ENCODE measurements at places on chromosomes 12 and 14. TPM values are rescaled to one million over a fixed set of nuclear protein-coding genes. Genes with fewer than 3 reads are reported as not detected.
A peak's percentile ranks its signal among the peaks of the same experiment; 100 is the strongest.

DNA sequence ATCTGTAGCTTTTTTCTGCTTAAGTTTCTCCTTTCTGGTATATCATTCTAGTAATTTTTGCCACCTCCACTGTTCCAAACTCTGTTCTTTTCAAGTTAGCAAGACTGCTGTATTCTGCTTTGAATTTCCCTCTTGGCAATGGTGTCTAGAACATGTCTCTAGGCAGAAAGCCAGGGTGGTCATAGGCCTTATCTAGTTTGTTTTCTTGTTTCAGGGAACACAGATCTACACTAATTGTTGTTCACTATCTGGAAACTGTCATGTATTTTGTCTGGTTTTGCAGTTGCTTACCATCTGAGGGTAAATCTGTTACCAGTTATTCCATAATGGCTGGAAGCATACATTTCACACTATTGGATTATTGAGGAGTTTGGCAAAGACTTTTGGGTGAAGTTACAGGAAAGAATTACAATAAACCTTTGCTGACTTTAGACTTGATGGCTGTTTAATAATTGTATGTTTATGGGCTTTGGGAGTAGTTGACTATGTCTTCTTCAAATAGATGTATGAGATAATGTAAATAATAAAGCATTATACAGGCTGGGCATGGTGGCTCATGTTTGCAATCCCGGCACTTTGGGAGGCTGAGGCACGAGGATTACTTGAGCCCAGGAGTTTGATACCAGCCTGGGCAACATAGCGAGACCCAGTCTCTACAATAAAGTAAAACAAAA is 41.4 kb downstream of the FUT8 start:
- peak; percentile 5 for DNase-seq

DNA sequence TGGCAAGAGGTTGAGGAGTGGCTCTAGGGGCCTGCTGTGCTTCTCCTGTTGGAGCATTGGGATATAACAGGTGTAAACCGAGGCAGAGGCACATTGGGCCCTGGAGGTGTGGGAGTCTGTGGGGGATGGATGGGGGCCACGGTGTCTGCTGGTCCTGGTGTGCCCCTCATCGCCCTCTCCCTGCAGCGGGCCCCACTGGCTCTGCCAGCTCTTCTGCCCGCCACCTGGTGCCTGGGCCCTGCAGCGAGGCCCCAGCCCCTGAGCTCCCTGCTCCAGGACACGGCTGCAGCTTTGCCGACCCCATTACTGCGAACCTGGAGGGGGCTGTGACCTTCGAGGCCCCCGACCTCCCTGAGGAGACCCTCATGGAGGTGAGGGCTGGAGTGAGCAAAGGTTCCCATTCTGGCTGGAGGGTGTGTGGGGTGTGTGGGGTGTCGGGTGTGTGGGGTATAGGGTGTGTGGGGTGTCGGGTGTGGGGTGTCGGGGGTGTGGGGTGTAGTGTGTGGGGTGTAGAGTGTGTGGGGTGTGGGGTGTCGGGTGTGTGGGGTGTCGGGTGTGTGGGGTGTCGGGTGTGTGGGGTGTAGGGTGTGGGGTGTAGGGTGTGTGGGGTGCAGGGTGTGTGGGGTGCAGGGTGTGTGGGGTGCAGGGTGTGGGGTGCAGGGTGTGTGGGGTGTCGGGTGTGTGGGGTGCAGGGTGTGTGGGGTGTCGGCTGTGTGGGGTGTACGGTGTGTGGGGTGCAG is 10.6 kb upstream of the PUS1 start:
- no peak for DNase-seq

DNA sequence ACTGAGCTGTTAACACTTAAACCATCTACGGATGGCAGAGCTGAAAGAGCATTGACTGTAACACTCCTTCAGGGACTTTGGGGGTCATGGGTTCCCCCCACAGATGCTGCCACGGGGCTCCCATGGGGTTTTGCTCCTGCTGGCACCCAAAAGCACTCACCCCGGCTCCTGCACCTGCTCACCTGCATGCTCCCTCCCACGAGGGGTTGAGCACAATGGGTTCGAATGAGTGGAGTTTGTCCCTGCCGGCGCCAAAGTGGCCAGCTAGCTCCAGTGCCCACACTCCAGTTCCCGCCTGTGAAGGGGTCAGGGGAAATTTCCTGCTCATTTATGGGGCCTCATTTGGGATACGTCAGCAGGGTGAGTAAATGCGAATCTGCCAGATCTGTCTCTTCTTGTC is 40.7 kb downstream of the TNFAIP2 start:
- DNase-seq = no peak

DNA sequence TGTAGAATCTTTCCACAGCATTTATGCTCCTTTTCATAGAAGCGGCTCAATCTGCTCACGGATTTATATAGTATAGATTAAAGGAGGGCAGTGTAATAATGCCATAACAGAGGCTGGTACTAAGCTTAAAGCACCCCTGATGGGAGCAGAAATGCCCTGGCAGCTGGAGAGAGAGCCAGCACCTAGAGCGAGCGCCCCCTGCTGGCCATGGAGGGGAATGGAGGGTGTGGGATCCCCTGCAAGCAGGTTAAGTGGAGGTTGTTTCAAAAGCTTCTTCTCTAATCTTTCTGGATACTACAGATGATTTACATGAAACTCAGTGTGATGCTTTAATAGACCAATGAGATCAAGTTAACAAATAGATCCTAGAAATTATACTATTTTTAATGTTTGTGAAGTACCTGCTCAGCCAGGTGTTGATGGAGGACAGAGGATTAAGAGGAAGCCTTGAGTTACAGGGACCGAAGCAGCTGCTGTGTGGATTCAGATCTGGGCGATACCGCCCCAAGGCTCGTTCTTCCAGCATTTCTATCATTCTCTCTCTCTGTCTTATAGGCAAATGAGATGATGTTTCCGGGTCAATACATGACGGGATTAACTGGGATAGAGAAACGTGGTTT is 1519.3 kb upstream of the TMEM132C start:
- DNase-seq = peak; percentile 10

DNA sequence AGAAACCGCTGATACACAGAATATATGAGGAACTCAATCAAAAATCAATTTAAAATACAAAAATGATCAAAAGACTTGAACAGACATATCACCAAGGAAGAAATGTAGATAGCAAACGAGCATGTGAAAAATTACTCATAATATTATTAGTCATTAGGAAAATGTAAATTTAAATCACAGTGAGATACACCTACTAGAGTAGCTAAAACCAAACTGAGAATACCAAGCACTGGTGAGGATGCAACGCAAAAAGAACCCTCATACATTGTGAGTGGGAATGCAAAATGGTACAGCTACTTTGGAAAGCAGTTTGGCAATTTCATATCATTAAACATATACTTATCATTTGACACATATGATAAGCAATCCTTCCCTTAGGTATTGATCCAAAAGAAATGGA is 101.1 kb upstream of the ST8SIA1 start:
- no peak for DNase-seq

DNA sequence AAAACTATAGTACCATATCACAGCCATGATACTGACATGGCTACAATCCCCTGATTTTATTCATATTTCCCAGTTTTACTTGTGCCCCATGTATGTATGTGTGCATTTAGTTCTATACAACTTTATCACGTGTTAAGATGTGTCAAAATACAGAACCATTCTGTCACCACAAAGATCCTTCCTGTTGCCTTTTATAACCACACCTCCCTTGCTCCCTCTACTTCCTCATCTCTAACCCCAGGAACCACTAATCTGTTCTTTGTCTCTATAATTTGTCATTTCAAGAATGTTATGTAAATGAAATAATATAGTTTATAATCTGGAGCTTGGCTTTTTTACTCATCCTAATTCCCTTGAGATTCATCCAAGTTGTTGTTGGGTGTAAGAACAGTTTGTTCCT is 358.4 kb downstream of the DPF3 start:
- no peak for DNase-seq

GRCh38 chr12:64889434-64890216 is 65.2 kb downstream of the TBC1D30 start:
- no peak for DNase-seq

DNA sequence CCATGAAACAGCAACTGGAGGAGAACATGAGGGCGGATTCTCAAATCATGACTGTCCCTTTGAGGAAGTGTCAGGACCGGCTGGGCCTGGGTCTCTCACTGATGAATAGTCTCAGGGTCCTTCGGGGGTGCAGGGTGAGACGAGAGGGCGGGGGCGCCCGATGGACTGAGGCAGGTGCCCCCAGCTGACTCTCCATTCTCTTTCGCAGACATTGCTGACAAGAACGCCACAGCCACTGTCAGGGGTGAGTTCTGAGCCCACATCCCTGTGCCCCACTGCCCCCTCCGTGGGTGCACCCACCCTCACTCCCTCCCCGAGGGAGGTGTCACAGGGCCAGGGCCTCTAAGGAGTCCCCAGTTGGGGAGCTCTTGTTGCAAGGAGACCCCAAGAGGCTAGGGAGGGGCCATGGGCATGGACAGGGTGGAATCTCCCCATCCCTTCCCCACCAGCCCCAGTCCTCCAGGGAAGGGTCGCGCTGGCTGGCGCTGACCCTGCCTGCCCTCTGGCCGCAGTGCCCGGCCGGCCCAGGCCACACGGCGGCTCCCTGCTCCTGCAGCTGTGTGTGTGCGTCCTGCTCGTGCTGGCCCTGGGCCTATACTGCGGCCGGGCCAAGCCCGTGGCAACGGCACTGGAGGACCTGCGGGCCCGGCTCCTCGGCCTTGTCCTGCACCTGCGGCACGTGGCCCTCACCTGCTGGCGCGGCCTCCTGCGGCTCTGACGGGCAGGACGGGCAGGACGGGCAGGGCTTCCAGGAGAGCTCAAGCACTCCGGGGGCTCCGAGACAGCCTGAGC is 8.7 kb downstream of the C14orf180 start:
- DNase-seq = no peak

DNA sequence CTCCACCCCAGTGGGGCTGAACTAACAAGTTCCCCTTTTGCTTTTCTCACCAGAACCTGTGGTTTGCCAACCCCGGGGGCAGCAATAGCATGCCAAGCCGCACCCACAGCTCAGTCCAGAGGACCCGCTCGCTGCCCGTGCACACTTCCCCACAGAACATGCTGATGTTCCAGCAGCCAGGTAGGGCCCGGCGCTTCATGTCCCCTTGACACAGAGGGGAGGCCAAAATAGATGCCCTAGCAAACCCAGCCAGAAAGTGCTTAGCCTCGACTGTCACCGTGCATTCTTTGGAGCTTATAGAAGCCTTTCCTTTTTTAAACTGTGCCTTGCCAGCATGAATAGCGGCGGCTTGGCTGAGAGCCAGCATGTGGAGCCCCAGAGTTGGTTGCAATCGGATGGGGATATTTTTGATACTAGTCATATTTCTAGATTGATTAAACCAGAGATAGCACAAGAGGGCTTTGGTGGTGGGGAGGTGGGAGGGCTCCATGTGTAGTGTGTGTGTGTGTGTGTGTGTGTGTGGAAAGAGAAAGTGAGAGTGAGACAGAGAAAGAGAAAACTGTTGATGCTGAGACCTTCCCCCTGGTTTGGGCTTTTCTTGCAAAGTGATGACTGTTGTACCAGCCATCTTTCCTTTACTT is 126.1 kb downstream of the GCH1 start:
- peak; percentile 52 for DNase-seq

DNA sequence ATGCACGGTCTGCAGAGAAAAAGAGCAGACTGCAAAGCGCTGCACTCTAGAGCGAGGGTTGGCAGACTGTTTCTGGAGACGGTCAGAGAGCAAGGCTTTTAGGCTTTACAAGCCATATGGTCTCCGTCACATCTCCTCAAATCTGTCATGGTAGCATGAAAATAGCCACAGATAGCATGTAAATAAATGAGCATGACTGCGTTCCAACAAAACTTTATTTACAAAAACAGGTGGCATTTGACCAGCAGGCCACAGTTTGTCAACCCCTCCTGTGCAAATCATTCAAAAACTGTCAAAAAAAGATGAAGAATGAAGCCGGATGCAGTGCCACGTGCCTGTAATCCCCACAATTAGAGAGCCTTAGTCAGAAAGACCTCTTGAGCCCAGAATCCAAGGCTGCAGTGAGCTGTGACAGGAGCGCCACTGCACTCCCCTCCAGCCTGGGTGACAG is 18.9 kb downstream of the SYNE3 start:
- DNase-seq = peak; percentile 87

DNA sequence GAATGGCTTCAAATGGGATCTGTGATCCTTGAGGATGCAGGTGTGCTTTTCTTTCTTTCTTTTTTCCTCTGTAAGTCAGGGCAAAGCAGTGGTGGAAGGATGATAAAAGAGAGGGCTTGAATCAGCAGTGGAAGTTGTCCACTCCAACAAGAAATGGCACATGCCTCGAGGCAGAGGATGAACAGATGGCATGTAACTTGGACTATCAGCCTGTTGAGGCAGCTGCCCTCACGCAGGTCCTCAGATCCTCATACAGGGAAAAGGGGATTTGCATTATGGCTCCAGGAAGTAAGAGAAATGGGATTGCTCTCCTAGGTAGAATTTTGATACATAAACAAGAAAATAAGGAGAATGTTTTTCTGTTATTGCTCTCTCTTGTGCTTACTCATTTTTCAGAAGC is 368.0 kb downstream of the FUT8 start:
- DNase-seq = no peak

DNA sequence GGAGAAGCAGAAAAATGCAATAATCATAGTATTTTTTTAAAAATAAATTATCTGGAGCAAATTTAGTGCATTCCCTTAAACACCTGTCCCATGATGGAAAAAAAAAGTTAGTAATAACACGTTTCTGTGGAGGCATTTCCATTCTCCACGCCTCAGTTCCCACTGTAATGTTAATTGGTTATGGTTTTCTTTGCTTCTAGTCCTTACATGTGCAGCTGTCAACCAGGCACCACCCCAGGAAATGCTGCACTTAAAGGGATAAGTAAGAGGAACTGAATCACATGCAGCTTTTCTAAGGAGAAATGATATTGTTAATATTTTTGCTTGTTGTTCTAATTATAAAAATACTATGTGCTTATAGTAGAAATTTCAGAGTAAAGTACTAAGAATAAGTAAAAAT is 240.3 kb downstream of the ZFP36L1 start:
- peak; percentile 91 for DNase-seq

DNA sequence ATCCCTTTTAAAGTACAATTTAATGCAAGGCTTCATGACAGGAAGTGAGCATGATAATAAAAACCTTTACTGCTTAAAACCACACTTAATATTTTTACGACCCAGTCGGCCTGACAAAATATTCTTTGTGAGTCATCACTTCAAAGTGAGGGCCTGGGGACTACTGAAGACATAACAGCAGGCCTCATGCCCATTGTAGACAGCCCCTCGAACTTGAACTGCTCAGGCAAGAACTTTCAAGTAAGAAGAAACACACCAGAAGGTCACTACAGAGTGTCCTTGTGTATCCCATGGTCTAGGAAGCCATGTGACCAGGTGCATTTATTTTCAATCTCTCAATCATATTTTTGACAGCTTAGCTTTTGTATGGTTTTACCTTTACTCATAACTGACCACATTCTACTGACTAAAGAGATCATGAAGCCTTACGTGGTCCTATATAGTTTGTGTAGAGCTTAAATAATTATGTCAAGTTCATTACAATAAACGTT is 61.4 kb upstream of the MANSC4 start:
- no peak for DNase-seq

Gene KRT8
- total RNA-seq = 1.1 TPM

Gene ITGB7
- total RNA-seq = 0.80 TPM

Gene TDRD9
- 0.22 TPM for total RNA-seq

Gene SRRM4
- 0.13 TPM for total RNA-seq

Gene SLC5A8
- total RNA-seq = 0.04 TPM

Gene KLHDC1
- 7.2 TPM for total RNA-seq

Gene MIP
- total RNA-seq = not detected

Gene TCTN2
- 6.3 TPM for total RNA-seq

Gene DIO2
- total RNA-seq = 0.80 TPM

Data from muscle of leg (tissue), 16 donors.